ENCODE measurements at places on chromosomes 4 and X.

DNA sequence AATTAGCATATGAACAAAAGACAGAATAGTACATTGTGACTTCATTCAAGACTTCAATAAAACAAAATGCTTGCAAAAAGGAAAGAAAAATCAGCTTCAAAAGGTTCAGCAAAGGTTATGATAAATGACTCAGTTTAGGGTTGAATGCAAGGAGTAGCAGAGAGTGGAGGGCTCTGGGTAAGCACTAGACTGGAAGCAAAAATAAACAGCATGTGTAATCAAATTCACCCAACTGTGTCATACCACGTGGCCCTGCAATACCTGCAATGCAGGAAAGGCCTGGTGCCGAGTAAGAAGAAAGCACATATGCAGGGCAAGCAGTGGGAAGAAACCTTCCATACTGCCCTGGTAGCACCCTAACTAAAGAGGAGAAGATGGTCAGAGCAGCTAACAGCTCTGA is 88.7 kb downstream of the ATP11C start:
- DNase-seq = peak; percentile 15

- no peak for DNase-seq
These were observed 321.3 kb upstream of the CPXCR1 start for GRCh38 chrX:88425739-88426138.

DNA sequence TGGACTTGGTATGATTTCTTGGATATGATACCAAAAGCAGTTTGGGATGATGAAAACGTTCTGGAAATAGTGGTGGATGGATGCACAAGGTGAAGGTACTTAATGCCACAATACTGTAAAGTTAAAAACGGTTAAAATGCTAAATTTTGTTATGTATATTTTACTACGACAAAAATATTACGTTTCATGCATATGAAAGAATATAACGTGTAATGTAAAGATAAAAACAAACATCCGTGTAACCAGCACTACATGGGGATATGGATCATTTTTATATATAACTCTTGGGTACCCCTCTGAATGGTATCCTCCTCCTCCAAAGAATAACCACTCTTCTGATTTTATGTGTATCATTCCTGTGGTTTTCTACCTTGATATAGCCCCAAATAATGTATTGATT is 862 bp upstream of the CENPU start:
- no peak for DNase-seq

- no peak for DNase-seq
These were observed 49.8 kb upstream of the TNIP3 start for GRCh38 chr4:121213940-121214339.

- DNase-seq = peak; percentile 51
These were observed 333.1 kb downstream of the IL1RAPL1 start for GRCh38 chrX:28920153-28920943.

GRCh38 chr4:7763788-7764187 is 175.9 kb downstream of the AFAP1 start:
- no peak for DNase-seq

DNA sequence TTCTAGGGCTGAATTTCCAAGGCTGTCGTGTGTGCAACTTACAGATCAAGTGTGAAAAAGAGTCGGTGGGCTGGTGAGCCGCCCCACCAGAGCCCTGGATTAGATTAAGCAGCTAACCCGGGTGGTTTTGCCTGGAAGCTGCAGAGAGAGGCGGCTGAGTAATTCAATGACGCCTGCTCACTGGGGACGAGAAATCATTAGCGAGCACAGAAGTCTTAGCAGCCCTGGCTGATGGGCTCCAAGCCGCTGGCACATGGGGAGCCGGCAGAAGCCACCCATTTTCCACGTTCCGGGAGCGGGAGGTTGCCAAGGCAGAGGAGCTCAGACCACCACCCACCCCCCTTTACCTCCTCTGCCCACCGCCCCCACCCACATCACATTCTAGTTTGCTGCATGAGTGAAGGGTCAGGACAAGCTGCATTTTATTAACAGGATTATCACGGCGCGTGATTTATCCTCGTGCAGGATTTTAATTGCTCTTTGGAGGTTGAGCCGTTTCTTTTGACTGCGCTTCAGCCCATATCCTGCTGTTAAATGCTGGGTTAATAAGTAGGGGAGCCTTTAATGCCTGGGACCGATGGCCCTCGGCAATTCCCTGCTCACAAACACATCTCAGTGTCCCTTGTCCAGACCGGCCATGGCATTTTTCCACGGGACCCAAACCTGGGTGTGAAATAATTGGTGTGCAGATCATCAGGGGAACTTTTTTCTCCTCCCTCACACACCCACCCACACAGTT is 19.1 kb downstream of the BCOR start:
- DNase-seq = no peak

DNA sequence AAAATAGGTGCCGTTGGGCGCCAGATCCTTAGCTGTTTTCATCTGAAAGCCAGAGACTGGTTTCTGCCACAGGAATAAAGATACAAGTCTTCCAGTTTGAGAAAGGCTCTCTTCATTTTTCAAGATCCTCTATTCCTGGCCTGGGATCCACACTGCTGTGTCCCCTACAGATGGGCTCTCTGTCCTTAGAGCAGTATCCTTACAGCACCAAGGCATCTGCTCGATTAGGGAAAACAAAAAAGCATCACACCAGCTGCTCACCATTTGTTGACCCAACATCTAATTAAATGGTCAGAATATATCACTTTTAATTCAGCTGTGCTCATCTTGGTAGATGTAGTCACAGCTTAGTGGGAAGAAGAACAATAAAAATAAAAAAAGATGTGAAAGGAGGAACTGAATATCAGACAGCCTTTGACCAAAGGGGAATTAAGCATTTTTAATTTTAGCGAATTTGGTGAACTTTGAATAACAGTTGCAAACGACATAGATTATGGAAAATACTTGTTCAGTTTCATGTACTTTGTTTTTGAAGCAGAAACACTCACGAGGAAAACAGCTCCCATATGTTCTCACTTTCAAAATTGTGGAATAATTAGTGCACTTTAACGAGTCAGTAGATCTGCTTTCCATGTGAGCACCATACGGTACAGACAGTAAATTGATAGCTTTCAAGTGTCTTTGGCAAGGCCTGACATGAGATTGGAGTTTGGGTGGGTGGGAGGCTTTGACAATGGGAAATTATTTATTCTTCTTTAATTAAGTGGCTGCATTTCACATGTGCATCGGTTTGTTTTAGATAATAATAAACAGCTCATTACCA is 148.4 kb upstream of the CLNK start:
- DNase-seq = no peak

- DNase-seq = no peak
These were observed 20.7 kb downstream of the ARHGAP24 start for GRCh38 chr4:85495621-85496020.

GRCh38 chrX:23385242-23385641 is 50.6 kb downstream of the PTCHD1 start:
- no peak for DNase-seq

All from NCI-H1436 (cell line).